ENCODE measurements at places on chromosomes 1 and 21. TPM values are rescaled to one million over a fixed set of nuclear protein-coding genes. Genes with fewer than 3 reads are reported as not detected.
A peak's percentile ranks its signal among the peaks of the same experiment; 100 is the strongest.

Gene KLHL21
- total RNA-seq, result 45.2 TPM

GRCh38 chr1:228394571-228395394, 11.9 kb downstream of the TRIM11 start:
- H3K36me3 ChIP-seq, result peaks cover 31% of the 10 kb centered on the region
- H3K27ac ChIP-seq, result no peak overlapping the region
- DNase-seq, result peak; percentile 1
- H3K4me3 ChIP-seq, result no peak overlapping the region

DNA sequence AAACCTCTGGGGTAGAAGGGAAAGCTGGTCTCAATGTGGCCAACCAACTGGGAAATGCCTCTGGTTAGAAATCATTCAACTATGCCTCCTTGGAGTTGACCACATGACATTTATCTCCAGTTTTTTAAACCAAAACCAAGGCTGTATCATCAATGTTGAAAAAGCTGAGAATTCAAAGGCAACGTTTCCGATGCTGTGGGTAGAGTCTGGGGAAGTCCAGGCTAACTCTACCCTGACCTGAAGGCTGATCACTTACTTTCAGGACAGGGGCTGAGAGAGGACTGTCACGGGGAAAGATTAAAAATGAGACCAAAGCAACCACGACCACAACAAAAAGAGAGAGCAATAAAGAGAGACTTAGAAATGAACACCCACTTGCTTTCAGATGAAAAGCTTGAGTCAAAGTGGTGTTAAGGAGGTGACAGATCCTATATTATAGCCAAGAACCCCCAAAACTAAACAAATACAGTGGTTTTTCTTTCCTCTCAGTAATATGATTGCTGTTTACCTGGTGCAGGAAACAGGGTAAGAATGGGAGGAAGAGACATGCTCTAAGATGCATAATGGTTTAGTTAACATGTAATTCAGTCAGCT, 90.8 kb upstream of the TNFSF4 start:
- no peaks in the 10 kb centered on the region for H3K4me1 ChIP-seq
- DNase-seq, result no peak
- H3K4me3 ChIP-seq, result no peak overlapping the region

DNA sequence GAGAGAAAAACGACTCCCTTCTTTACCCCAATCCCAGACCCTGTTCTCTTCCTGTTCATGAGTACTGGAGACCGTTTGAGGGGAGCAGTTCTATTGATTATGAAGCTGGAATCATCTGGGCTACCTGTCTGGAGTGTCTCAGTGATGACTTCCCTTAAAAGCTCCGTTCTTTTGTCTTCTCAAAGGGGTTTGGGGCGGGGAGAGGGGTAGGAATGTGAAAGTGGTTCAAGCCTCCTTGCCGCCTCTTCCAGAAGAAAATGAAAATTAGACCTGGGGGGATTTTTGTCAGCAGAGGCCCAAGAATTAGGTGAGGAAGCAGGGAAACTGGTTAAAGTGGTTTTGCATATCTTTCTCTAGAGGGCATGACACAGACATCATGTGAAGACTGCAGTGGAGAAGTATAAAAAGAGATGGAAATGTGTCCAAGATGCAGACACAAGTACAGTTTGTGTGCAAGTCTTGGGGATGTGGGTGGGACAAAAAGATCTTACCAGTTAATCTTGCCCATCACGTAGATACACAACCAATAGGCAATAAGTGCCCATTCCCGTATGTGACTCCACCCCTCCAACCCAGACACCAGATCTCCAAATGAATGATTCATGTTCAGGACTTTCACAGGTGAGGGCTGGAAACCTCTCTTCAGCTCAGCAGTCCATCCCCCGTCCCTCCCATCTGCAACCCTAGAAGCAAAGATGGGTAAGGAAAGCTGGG, 470 bp upstream of the MTMR11 start:
- no peak overlapping the region for H3K27ac ChIP-seq
- peaks cover 27% of the 10 kb centered on the region for H3K4me1 ChIP-seq
- no peaks in the 10 kb centered on the region for H3K27me3 ChIP-seq
- H3K36me3 ChIP-seq, result no peaks in the 10 kb centered on the region

Gene KCNN3
- total RNA-seq, result 5.6 TPM

All from thyroid gland (tissue), 4 donors.